Upper lobe of right lung (tissue), 1 donor: ENCODE measurements at places on chromosomes 6 and 20.

DNA sequence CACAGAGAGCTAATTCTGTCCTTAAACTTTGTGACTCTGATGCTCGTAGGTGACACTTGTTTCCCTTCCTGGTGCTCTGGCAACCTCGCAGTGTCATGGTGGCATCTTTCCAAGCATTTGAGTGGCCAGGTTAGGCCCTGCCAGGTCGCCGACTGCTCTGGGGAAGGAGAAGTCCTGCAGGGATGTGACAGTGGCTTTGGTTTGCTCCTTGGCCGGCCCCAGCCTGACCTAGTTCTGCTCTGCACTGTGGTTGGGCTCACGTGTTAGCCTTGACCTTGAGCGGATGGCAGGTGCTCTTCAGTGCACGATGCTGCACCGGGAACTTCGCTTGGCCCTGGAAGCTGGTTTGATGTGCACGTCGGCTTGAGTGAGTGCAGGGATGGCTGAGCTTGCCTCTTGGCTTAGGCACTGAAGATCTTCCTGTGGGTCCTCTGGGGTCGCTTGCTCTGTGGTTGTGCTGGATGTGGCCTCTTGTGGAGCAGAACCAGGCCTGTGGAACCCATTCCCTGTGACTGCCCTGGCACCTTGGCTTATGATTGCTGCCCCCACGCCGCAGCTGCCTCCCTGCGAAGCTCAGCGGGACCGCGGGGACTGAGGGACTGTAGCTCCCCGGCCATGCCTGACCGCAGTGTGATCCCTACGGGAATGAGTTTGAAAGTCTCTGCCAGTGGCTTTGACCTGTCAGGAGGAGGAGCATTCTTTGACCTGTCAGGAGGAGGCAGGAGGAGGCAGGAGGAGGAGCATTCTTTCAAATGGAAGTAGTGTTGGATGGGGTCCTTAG is 8.7 kb downstream of the OSBPL2 start:
- DNase-seq: no peak

- no peak for DNase-seq
Measured at GRCh38 chr6:31639043-31639442, 13.4 kb downstream of the BAG6 start.

- DNase-seq: no peak
Measured at GRCh38 chr6:37725957-37726356, 28.3 kb upstream of the MDGA1 start.

- no peak for DNase-seq
Measured at GRCh38 chr6:33878562-33878961, 74.8 kb upstream of the MLN start.

GRCh38 chr6:102981490-102982015 is 1588.0 kb downstream of the GRIK2 start:
- DNase-seq: no peak

- DNase-seq: no peak
Measured at GRCh38 chr6:11413728-11414127, 123.8 kb upstream of the TMEM170B start.

DNA sequence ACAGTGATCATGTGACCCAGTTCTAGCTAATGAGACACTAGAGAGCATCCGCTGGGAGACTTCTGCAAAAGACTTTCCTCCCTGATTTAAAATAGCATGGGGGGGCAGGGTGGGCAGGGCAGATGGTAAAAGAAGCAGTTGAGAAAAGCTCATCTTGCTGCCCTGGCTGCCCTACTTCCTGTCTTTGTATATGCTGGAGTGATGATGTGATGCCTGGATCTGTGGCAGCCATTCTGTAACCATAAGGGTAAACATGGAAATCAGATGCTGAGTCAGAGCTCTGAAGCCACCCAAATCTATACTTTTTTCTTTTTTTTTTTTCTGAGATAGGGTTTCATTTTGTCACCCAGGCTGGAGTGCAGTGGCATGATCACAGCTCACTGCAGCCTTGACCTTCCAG is 25.4 kb downstream of the ZFP64 start:
- no peak for DNase-seq

GRCh38 chr6:68640491-68640835 is 5.4 kb downstream of the ADGRB3 start:
- no peak for DNase-seq

GRCh38 chr6:45617441-45617840 is 239.7 kb upstream of the SUPT3H start:
- DNase-seq: no peak

DNA sequence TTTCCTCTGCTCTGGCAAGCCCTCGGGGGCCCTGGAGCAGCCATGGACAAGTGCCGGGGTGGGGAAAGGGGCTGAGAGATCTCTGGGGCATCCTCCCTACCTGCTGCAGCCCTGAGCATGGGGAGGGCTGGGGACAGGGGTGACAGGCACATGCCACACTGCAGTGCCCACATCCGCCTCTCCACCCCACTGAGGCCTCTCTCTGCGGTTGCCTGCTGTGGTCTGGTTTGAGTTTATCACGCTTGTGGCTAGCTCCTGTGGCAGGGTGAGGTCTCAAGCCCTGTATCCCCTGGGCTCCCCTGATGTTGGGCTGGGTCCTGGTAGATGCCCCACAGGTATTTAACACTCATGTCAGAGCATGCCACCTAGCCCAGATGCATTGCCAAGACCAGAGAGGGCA is 52.9 kb upstream of the MLN start:
- DNase-seq: no peak

GRCh38 chr6:84568971-84569370 is 195.4 kb downstream of the TBX18 start:
- no peak for DNase-seq

DNA sequence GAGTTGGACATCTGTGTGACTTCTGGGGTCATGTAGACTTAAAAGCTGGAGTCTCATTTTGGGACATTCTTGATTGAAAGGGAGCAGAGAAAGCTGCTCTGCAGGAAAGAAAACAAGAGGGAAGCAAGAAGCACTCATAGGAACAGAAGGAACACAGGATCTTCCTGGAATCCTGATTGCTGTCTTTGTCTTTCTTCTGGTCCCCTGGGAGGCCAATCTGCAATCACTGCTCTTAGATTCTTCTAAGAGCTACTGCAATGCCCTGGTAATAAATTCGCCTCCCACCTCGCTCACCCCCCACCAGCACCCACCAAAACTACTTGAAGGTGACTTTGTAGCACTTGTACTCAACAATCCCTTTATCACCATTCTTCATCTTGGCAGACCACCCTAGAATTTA is 51.8 kb downstream of the SLC35B3 start:
- DNase-seq: no peak

DNA sequence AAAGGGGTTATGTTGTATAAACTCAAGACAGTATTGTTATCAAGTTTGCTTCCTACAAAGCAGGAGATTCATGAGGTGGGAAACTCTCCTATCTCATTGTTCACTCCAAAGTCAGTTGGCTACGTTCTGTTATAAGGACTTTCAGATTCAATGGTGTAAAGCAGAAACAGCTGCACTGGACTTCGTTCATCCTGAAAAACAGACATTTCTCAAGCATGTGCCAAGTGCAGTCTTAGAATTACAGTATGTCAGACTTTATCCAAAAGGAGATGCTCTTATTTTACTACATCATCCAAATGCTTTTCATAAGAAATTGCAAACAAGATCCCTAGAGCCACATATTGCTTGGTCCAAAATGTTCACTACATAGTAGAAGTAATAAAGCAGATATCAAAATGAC is 14.9 kb downstream of the COL21A1 start:
- DNase-seq: no peak

GRCh38 chr20:34120213-34120612 is 8.2 kb upstream of the EIF2S2 start:
- no peak for DNase-seq

DNA sequence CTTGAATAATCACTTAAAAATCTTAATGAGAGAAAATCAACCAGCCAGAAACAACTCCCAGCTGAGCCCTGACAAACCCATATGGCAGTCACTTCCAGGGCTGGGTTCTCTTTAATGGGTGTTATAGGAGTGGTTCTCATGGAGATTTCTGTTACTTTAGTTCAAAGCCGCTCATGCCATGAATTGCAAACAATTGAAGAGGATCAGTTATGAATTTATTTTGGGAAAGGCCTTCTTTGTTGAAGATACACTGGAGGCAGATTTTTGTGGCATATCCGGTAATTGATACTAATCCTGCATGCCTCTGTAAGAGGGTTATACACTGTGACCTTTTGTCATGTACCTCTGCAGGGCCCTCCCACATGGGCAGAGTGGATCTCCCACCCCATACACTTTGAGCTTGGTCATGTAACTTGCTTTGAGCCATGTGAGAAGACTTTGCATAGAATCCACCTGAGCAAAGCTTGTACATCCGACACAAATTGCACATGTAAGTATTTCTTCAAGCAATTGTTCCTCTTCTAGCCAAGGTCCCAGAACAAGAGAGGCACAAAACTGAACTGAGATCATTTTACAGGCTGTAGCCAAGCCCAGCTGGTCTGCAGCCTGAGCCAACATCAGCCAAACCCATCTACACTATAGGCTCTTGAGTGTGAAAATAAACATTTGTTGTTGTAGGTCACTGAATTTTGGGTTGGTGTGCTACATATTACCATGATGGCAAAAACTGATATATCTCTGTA is 492.3 kb downstream of the PREX1 start:
- DNase-seq: no peak

DNA sequence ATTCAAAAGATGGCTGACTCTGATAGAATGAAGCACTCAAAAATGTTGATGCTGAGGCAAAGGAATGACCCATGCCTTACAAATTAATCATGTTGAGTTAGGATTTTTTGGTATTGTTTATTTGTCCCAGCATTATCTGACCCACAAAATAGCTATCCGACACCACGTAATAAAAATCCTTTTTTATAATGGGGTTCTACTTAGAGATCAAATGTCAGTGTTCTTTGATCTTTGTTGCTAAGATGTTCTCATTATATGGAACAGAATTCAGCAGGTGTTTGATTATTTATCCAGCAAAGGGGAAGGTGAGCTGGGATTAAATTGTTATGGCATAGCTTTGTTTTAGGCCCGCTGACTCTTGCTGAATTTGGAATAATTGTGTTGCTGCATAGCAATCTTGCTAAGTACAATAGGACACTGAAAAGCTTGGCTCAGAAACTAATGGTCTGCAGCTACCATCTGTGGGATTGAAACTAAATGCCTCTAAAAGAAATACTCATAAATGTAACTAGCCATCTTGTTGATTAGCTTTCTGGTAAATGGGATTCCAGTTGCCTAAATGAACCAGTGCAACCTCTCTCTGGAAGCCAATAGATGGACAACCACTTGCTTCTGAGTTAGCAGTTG is 180.2 kb upstream of the HDAC2 start:
- no peak for DNase-seq

DNA sequence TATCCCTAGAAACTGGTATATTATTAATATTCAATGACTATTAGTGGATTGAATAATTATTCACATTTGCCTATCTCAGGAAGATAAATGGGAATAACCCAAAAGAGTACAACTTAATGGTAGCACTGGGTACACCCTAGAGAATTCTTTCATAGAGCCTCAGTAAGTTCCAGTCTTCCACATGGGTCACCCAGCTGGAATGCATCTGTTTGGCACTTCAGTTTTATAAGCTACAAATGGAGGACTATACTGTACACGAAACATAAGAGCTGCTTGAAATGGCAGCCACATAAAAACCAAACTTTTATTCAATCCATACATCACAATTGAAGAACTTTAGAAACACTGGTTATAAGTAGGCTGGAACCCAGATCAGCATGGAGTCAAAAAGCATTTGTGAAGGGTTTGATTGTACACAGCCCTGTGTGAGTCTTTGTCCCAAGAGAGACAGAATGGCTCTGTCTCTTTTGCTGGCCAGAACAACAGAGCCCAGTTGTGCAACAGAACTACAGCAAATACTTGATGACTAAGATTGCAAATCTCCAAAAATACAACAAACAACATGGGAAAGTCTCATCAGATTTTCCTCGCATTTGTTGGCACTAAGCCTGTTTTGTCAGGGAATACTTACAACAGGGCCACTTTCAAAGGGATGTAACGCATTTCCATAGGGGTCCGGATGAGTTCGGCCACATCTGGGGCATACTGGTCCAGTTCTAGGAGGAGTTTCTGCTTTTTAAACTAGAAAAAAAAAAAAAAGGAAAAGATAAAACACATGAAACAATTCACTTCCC is 39.5 kb downstream of the PIGU start:
- DNase-seq: no peak
